T follicular helper cell (primary cell): ENCODE measurements at places on chromosomes 12 and 14.

GRCh38 chr12:56941299-56942017 is 7.2 kb upstream of the SDR9C7 start:
- no peak for DNase-seq

DNA sequence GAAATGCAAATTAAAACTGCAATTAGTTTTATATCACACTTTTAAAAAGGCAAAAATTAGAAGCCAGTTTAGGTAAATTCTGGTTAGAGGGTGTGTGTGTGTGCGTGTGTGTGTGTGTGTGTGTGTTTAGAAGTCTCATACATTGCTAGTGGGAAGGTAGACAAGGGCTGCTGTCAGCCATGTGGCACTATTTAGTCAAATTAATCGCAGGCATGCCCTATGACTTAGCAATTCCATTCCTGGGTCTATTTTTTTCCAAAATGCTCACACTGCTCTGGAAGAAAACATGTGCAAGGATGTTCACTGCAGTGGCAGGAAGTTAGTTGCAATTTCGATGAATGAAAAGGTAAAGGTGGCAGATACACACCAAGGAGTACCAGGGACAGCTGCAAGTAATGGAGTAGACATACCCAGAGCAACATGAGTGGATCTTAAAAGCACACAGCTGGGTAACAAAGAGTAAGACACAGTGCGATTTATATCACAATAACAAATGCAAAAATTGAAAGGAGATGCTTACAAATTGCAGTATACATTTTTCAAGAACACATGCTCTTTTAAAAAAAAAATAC is 11.6 kb downstream of the CAPZA3 start:
- no peak for DNase-seq

DNA sequence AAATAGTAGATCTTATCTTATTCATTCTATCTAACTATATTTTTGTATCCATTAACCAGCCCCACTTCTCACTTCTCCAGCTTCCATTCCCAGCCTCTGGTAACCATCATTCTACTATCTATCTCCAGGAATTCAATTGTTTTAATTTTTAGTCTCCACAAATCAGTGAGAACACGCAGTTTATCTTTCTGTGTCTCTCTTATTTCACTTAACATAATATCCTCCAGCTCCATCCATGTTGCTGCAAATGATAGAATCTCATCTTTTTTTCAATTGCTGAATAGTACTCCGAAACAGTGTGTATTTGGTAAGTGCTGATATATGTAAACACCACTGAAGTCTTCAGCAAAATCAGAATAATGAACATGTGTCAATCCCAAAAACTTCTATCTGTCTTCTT is 587.2 kb upstream of the ATP2B1 start:
- no peak for DNase-seq

DNA sequence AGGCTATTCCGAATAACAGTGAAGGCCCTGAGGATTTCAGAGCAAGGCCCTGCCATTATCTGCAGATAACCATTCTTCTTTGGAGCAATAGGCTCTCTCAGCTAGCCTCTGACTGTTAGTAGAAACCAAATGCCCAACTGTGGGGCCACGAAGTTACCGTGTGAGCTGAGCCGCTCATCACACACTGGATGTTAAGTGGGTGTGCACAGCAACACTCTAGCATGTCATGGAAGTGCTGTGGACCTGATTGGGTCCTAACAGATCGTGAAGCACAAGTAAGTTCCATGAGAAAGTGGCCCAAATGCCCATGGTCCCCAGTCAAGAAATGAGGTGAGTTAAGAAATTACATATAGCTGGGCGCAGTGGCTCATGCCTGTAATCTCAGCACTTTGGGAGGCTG is 190.4 kb downstream of the ALG10 start:
- no peak for DNase-seq

- DNase-seq, result no peak
Observed at GRCh38 chr12:103600967-103601728, 14.1 kb downstream of the STAB2 start.

- DNase-seq, result no peak
Observed at GRCh38 chr12:6219980-6220379, 19.8 kb downstream of the CD9 start.

DNA sequence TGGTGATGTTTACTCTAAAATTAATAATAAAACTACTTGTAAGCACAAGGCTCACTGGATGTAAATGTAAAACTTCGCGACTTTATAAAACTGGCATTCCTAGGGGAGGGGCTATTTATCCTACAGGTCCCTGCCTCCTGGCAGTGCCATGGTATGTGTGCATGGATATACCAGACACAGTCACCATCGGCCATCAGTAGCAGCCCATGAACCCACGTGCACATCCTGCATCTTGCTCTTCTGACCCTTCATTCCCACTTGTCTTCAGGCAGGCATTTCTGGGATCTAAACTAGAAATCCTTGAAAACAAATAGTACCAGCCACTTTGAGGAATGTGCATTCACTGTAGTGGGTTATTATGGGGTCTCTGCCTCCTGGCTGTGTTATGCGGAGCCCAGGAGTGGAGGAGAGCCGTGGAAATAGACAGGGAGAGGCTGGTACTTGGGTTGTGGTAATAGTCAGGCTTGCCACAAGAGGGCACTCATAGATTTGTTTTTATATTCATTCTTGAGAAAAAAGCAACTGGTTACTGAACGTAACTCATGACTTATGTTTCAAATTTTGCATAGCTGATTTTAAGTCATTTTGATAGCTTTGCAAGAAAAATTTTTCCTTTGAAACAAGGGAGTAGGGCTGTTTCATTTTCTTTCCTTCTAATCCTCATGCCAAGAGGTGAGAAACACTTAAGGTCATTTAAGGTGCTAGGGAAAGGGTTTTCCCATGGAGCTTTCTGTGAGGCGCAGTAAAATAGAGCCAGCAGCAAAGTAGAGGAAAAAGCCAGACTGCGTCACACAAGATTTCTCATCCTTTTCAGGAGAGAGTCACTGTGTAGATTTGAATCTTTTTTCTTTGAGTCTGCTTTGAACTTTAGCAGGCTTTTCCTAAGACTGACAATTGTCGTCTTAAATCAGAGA is 17.4 kb upstream of the GALNT16 start:
- DNase-seq, result peak; percentile 42

DNA sequence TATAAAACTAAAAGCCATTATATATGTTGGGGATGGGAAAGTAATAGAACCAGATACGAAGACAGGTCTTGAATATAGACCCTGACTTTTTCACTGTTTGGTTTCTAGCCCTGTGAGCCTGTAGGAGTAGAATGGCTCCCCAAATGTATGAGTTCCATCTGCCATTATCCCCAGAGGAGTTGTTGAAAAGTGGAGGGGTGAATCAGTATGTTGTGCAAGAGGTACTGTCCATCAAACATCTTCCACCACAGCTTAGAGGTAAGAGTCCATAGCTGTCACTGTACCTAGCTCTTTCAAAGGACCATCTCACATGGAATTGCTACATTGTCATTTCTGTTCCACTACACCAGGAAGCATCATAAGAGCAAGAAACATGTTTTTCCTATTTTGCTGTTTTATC is 1.1 kb downstream of the NCAPD2 start:
- no peak for DNase-seq

DNA sequence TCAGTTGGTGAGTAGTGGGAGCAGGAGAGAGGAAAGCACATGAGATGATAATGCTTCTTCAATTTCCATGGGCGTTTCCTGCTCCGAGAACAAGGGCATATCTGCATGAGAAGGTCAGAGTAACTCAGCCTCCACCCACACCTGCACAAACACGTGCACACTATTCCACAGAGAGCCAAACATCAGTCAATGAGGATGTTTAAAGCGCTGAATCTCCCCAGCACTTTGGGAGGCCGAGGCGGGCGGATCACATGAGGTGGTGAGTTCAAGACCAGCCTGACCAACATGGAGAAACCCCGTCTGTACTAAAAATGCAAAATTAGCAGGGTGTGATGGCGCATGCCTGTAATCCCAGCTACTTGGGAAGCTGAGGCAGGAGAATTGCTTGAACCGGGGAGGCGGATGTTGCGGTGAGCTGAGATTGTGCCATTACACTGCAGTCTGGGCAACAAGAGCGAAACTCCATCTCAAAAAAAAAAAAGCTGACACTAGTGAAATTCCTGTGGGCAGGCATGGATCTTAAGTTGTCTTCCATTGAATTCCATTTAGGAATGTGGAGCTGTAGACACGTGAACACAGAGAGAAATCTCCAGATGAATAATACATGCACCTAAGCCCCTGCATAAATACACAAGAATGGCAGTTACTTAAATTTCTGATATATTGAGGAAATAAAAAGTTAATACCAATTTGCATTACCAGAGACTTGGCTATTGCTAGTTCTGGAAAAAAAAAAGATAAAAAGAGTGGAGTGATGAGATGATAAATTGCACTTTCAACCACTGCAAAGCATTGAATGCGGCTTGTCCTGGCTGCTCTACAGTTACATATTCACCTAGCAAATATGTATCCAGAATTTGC is 1097.4 kb upstream of the TMEM132C start:
- no peak for DNase-seq

GRCh38 chr12:110079477-110080400 is 31.4 kb upstream of the C12orf76 start:
- DNase-seq, result peak; percentile 54

- DNase-seq, result no peak
Observed at GRCh38 chr14:90839024-90839888, 23.0 kb upstream of the TTC7B start.

- no peak for DNase-seq
Observed at GRCh38 chr12:14613718-14614117, 46.0 kb upstream of the PLBD1 start.

DNA sequence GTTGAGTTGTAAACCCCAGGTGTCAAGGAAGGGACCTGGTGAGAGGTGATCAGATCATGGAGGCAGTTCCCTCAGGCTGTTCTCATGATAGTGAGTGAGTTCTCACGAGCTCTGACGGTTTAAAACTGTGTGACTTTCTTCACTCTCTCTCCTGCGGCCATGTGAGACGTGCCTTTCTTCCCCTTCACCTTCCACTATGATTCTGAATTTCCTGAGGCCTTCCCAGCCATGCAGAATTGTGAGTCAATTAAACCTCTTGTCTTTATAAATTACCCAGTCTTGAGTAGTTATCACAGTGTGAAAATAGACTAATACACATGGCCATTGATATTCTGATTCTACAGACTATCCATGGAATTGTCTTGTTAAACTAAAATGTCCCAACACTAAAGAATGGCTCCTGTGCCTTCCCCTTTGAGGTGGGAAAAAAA is 85.6 kb downstream of the SLC2A13 start:
- DNase-seq, result no peak

DNA sequence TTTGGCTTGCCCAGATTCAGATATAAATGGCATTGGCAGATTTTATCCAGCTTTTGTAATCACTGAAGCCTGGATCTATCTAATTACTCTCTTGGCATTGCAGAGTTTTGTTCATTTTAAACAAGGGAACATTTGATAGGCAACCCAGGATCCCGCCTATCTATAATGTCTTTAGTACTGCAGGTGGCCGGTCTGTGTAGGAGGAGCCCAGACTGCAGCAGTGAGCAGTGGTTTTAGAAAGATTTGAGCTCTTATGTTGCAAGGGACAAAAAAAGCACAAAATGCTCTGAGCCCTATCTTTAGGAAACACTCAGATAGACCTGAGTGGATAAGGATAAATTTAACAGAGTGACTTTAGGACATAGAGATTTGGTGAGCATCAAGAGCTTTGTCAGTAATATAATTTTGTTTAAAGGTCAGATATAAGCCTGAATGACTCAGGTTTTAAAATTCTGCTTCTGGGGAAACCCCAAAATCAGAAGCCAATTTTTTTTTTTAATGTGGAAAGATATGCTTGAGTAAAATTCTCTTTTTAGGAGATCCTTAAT is 165.5 kb downstream of the SLC5A8 start:
- DNase-seq, result no peak

GRCh38 chr12:56749359-56749758 is 2.8 kb downstream of the PRIM1 start:
- no peak for DNase-seq

DNA sequence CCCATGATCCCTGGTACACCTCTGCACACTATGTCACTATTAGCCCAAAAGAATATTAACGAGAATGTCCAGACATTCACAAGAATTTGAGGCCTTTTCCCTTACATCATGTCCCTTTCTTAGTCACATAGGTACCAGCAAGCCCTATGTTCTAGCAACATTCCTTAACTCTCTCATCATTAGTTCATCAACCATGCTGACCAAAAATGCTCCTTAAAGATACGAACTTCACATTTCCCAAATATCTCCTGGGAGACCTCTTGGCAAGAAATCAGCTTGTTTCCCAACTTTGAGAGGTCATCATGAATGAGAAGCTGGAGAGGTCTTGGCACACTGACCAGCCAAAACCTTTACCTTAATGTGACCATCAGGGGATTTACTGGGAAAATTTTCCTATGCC is 4.6 kb downstream of the SALL2 start:
- DNase-seq, result no peak

DNA sequence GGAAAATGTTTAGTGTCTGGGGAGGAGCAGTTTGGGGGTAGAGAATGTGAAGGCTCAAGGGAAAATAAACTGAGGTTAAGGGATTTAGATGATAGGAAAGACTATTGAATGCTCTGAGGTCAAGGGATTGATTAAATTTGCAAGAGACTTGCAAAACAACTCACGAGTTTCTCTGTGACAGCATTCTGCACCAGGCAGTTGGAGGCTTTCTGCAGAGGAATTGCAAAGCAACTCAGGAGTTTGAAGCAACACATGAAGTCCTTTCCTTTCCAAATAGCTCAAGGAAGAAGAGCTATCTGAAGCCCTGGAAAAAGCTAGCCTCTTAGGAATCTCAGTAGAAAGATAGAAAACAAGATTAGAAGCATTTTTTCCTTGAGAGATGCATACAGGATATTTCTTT is 23.9 kb downstream of the SLC7A8 start:
- DNase-seq, result no peak

DNA sequence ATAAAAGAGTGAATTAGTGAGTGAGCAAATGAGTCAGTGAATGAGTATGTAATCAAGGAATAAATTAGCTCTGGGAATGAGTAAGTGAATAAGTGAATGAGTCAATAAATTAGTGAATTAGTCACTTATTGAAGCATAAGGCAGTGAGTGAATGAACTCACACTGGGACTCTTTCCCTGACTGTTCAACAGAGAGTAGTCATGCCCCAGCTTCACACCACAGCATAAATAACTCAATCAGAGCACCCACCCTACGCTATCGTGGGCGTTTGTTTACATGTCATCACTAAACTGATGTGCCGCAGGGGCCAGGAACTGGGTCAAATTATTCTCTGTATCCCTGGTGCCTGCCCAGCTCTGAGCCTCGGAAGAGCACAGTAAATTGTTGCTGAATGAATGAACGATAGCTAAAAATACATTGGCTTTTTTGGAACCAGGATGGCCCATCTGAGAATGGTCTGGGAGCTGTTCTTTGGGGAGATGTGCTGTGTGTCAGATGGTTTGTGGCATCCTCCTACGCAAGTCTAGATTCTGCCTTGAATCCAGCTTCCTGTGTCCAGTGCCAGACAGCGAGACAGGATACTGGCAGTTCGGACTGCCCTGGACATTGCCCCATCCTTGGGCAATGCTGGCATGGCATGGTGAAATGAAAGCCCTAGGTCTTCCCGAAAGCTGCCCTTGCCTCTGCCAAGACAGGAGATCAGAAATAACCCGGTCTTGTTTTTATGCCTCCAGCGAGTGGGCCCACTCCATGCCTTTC is 98.0 kb upstream of the RTL1 start:
- no peak for DNase-seq

- DNase-seq, result no peak
Observed at GRCh38 chr14:101959277-101959676, 5.1 kb upstream of the DYNC1H1 start.
